ENCODE measurements at places on chromosomes 16 and 17.

GRCh38 chr17:35315971-35316370 is 57.5 kb downstream of the SLFN11 start:
- DNase-seq, result no peak

- DNase-seq, result no peak
Observed at GRCh38 chr17:3167574-3167973, 29.7 kb upstream of the OR1A2 start.

DNA sequence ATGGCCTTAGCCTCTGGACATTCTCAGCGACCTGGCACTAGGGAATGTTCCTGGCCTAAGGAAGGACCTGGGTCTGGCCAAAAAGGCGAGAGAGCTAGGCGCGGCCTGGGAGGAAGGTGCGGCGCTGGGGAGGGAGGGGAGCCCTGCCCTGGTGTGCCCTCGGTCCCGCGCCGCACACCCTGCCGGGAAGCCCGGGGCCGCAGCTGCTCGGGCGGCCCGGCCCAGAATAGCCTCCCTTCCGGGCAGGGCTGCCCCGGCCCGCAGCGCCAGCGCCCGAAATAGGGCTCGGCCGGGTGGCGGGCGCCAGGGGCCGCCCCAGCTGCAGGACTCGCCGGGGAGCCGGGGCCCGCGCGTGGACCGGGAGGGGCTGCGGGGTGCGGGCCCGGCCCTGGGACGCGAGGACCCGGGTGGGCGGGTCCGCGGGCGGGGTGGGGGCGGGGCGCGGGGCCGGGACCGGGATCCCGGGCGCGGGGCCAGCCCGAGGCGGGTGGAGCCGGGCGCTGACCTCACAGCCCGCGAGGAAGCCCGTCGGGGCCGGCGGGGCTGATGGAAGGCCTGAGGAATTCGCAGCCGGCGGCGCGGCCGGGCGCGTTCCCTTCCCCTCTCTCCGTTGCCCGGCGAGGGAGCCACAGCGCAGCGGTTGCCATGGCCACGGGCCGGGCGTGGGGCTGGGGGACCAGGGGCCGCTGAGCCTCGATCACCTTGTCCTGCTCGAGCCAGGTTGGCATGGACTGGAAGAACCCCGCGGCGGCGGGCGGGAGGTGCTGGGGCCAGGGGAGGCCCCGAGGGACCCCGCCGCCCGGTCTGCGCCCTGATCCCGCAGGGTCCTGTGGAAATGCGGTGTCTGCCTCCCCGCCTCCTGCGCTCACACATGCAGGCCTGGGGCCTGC is 18.1 kb downstream of the SOCS3 start:
- no peak for DNase-seq

- no peak for DNase-seq
Observed at GRCh38 chr17:55760643-55761355, 9.9 kb downstream of the PCTP start.

DNA sequence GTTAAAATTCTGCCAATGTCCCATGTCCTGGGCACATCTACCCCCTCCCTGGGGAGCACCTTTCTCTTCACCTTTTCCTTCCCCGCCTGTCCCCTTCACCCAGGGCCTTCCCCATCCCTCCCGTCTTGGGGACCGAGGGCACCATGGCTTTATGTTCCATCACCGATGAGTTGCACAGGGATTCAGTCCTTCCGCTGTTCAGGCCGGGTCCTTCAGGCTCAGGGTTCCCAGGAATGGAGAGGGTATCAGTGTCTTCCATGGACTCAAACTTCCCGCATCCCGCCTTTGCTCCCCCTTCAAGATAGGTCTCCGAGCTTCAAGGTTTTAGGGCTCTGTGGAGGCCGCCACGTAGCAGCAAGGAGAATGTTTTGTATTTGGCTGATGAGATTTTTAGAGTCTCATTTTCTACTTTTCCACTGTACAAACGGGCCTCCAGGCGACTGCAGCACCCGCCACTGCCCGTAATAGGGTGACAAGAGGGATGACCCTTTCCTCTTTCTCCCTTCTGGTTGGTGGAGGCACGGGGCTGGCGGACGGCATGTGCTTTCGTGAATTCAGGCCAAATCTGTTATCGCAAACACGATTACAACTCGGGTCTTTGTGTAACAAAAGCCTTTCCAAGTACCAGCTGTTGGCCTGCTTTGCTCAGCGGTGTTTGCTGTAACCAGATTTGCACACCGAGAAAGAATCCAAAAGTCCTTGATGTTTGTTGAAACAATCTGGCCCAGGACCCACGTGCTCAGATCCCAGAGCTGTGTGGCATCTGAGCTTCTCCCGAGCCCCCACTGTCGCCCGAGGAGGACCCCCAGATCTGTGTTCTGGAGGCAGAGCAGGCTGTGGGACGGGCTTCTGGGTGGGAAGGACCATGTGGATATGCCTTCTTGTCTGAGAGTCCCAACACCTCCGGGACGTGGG is 236.3 kb downstream of the SEC14L1 start:
- no peak for DNase-seq

DNA sequence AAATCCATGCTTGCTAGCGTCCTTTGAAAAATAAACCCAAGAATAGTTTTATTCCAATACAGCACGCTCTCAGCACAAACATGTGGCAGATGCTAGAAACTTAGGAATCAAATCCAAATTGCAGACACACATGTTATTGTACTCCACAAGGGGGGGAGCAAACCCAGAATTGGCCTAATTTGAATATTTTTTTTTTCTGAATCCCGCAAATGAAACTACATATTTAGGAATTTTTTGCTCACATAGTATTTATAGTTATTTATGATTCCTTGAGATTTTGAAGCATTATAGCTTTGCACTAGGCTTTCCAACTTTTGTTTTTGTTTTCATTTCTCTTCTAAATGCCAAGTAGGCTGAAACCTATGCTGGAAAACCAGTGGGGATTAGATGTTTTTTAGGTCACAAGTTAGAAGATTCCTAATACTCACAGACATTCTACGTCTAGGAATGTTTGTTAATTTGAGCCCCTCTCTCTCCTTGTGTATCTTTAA is 59.3 kb upstream of the CDH11 start:
- no peak for DNase-seq

DNA sequence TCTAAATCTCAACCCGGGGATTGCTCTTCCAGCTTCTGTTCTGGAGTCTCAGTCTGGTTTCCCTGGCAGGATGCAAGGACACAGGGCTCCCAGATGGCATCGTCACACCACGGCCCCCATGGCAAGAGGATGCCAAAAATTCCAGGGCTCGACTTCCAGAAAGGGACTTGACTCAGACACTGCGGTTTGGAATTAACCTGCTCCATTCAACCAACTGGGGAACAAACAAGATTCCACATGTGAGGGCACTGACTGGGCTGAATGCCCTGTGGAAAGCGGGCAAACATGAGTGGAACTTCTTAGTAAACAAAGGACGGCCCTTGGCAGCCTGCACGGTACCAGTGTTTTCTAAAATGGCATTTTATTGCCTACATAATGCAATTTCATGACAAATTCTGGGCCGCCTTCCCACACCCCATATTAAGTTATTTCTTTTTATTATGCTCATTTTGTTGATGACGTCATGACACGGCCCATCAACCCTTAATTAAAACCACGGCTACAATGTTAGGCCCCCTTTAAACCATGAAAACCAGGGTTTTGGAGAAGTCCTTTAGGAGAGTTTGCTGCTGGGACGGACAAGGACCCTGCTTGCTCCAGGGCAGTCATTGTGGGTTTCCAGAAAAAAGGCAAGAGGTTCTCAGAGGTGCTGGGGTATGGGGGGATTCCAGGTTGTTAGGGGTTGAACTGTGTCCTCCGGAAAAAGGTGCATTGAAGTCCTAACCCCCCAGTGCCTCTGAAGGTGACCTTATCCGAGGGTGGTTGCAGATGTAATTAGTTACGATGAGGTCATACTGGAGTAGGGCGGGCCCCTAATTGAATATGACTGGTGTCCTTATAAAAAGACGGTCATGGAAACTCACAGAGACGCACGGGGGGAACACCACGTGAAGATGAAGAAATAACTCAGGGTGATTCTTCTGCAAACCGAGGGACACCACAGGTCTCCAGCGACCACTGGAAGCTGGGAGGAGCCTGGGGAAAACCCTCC is 205.6 kb downstream of the FOXL1 start:
- no peak for DNase-seq

DNA sequence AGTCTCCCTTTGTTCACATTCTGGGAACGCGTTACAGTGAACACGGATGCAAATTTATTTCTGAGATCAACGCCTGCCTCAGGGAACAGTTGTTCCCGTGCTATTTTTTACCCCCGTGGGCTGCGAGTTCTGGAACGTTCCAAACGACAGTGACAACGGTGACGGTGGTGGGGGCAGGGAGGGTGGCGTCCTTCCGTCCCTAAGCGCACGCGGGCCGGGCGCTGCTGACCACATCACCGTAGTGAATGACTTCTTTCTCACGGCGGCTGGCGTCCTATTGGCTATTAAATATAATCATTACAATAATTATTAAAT is 45.1 kb upstream of the SSTR5 start:
- no peak for DNase-seq

DNA sequence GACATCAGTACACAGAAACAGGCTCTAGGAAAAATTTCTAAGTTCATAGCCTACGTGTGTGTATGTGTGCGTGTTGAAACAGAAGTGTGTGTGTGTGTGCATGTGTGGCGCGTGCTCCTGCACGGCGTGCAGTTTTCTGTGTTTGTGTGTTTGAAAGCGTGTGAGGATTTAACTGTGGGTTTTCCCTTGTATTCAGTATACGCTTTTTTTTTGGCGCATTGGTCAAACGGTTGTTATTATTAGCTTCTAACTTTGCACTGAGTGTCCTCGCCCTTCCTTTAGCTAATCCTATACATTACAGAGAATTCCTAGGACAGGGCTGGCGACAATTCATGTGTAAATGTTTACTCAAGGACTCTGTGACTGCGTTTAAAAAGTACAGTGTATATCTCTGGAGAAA is 23.0 kb downstream of the TMC6 start:
- no peak for DNase-seq

DNA sequence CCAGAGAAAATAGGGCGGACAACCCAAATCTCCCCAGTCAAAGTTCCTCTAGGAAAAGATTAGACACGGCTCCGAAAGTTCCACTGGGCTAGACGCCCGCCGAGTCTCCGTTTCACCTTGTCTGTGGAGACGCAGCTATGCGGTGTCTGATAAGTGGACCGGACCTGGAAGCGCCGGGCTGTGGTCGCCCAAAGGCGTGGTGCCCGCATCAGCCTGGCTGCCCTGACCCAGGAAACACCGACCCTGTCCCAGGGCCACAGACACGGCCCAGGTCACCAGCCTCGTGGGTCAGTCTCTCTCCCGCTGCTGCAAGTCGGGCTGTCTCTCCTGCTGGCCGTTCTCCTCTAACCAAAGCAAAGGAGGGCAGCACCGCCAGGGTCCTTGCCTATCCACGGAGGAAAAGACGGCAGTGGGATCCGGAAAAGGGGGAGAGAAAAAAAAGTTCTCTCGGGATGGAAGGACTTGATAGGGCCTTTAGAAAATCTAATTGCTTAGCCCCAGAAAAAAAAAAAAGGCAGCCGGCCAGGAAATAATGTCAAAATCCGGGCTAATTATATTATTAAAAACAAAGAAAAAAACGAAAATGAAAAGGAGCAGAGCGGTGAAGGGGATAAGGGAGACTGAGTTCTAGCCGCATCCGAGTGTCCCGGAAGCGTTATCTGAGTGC is 13.9 kb upstream of the FOXF1 start:
- DNase-seq, result no peak

Data from activated CD4-positive, alpha-beta T cell treated with anti-CD3 and anti-CD28 coated beads for 1 hour (primary cell).